NCI-H345 (cell line): ENCODE measurements at places on chromosomes 4 and X.

- no peak for DNase-seq
Observed at GRCh38 chr4:95224402-95224801, 324.4 kb downstream of the UNC5C start.

DNA sequence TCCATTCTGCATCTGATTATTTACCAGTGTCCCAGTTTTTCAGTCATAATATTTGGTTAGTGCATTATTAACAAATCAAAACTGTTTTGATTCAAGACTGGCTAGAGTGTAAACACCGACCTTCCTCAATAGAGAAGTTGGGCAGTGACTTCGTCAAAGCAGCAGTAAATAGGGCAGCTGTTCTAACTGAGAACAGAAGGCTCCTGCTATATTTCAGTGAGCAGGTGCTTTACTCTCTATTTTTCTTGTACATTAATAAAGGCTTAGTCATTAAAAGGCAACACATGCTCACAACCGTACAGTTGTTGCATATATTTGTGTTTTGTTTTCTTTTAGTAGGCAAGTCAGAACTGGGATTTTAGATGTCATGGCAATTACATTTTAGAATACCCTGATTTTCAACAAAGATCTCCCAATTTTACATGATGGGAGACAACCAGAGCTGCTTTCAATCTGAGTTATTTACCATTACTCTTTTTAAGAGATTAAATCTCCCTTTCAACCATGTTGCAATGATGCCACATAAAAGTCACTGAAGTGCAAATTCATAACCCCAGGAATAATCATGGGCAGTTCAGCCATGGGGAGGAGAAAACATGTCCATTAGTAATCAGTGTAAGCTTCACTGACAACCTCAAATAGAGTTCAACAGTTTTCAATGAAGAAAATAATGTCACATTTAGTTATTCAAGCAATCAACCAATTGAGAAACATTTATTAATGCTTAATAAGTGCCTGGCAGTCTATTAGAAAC lies 233.3 kb downstream of the NDST4 start:
- DNase-seq: peak; percentile 17

- DNase-seq: no peak
Observed at GRCh38 chrX:10856797-10857196, 236.4 kb upstream of the MID1 start.

DNA sequence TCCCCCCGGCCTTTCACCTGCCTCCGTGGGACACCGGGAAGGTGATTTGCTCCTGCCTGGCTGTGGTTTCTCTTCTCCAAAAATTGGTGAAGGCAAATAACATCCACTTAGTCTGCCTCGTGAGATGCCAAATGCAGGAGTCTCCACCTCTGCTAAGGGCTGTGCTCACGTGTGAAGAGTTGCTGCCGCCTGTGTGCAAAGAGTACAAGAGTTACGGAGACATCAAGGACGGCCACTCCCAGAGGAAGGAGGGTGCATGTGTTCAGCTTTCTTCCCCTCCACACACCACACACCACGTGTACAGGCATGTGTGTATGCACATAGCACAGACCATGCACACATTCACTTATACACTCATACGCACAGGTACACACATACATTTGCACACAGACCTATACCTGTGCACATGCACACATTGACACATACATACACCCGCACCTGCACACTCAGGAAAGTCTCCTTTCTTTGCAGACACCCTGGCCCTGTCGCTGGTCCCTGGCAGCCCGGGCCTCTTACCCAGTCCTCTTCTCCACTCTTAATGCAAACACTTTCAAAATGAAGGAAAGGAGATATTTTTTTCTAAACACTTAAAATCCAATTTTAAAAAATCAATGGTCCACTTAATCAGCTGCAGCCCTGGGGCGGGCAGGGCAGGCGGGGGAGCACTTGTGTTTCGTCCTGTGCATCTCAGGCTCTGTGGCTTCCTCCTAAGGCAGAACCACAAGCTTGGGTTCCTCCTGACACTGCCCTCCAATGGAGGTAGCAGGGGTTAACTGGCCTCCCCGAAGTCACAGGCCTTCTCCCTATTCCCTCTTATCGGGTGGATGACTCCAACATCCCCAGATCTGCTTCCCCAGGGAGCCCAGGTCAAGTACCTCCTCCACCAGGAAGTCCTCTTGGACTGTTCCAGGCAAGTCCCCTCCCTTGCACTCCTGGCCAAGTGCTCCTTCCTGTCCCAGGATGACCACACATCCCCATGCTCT lies 103.0 kb downstream of the CPZ start:
- no peak for DNase-seq

DNA sequence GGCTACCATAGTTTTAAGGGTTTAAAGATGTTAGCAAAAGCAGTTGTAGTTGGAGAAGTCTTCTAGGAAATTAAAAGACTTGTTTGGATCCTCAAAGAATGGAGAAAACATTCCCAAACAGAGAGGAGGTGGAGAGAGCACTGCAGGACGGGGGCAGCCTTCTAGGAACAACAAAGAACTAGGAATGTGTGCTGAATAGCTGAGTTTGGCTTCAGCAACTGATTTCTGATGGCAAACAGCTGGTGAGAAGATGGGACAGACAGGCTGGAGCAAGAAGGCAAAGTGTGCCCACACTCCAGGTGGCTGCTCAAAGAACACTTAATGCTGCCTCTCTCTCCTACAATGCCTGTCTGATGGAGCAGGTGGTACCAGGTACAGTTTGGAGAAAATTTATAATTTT lies 1331.1 kb downstream of the ADGRL3 start:
- no peak for DNase-seq

DNA sequence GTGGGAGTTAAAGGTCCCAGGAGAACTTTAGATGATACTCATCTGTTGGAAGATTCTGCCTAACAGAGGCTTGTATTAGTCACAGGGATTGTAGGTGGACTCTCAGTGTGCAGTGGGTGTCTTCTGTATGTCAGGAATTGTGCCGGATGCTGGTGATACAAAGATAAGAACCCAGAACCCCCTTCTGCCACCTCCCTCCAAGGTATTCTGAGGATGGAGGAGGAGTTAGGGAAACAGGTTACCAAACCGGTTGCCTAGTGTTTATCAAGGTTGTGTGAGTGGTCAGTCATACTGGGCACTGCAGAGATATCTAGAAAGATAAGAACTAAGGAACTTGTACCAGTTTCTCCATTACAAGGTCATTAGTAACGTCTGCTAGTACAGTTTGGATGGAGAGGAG lies 61.6 kb downstream of the PTTG2 start:
- no peak for DNase-seq

DNA sequence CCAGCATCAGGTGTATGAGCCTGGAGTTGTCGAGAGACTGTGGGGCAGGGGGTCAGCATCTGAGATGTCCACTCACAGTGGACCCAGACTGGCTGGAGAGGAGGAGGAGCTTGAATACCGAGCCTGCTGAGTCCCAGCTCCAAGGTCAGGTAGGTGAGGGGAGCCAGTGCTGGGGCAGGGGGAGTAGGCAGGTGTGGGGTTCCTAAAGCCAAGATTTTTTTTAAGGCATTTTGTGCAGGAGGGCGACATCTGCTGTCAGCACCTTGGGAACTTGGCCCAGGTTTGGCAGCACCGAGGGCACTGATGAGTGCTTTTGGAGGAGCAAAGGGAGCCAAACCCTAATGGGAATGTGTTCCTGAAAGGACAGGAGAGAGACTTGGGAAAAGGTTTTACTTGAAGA lies 64.2 kb upstream of the MSANTD1 start:
- no peak for DNase-seq

DNA sequence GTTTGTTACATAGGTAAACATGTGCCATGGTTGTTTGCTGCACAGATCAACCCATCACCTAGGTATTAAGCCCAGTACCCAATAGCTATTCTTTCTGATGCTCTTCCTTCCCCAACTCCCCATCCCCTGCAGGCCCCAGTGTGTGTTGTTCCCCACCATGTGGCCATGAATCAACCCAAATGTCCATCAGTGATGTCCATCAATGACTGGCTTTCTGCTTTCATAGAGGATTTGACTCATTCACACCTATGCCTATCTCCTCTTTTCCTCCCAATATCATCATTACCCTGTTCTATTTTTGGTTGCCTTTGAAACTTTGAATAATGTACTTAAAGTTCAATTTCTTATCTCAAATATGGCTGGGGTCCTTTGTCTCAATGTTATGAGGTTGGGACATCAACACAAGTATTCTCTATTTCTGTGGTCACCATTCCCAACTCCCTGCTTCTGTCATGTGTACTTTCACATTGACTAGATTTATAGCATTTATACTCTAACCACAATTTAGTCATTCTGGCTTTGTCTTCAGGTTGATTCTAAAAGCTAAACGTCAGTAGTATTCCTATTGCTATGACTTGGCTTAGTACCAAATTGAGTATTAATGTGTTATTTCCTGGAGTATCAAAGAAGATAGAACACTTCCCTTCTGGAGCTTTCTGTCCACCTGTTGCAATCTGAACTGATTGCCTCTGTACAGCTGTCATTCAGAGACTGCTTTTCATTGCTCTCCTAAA lies 107.2 kb downstream of the TAB3 start:
- no peak for DNase-seq

GRCh38 chrX:148530464-148531077 lies 30.2 kb downstream of the AFF2 start:
- no peak for DNase-seq

GRCh38 chrX:137424679-137425078 lies 141.2 kb upstream of the ZIC3 start:
- DNase-seq: no peak

GRCh38 chrX:71195964-71196649 lies 26.9 kb upstream of the GJB1 start:
- no peak for DNase-seq

DNA sequence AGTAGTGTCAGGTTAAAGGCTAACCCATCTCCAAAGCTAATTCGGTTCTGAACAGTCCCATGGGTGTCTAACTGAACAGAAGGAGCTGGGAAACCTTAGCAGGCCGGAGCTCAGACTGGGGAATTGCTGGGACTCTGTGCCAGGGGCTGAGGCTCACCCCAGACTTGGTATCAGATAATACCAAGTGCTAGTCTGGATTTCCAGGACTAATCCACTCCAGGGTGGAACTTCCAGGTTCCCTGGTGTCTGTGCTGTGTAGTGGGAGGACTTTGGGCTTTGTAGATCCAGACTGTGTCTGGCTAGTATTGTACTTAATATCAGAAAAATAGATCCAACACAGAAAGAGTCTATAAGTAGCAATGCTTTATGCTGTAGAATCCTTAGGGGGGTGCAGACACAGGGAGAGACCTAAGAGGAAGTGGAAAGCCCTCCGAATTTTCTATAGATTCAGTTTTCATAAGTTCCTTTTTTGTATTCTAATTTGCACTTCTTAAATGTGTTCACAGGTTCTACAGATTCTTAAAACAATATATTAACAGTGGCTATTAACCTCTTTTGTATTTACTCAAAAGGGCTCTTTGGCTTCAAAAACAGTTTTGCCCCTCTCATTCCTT lies 4.1 kb downstream of the ZNF827 start:
- no peak for DNase-seq

DNA sequence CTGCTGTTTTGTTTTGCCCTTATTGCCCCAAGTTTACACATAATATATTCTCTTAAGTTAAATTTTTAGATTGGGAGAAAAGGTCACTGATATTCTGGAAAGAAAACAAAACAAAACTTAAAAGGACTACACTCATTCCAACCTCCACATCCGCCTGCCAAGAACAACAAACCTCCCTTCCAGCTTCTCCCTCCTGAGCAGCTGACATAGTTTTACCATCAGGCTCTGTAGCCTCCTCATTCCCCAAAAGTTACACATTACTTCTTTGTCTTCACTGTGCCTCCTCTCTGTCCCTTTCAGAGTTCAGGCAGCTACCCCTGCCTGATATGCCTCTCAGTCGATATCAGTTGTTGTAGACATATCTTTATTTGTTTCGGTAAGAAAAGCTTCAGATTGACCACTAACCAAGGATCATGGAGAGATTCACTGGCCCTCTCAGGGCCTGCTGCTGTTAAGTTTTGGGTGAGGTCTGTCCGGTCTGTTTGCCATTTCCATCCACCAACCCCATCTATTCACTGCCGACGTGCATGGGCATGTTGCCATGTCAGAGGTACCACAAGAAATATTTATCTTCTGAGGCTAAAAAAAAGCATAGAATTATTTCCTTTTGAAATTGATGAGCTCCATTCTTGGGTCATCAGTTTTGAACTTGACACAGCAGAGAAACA lies 164.1 kb downstream of the GASK1B start:
- no peak for DNase-seq

DNA sequence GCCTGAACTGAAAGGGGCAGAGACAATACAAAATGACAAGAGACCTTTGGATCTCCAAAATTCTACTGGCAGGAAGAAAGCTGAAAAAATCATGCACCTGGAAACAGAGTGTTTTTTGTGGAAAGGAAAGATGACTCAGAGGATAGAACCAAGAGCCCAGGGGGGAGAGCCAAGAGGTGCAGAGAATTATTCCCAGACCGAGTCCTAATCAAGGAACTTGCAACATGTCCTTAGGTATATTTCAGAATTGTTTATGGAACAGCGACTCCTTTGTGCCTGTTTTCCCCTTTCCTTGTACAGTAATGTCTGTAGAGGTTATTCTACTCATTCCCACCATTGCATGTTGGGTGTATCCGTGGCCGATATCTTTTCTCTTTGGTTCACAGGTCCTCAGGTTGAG lies 71.7 kb downstream of the YIPF6 start:
- no peak for DNase-seq

DNA sequence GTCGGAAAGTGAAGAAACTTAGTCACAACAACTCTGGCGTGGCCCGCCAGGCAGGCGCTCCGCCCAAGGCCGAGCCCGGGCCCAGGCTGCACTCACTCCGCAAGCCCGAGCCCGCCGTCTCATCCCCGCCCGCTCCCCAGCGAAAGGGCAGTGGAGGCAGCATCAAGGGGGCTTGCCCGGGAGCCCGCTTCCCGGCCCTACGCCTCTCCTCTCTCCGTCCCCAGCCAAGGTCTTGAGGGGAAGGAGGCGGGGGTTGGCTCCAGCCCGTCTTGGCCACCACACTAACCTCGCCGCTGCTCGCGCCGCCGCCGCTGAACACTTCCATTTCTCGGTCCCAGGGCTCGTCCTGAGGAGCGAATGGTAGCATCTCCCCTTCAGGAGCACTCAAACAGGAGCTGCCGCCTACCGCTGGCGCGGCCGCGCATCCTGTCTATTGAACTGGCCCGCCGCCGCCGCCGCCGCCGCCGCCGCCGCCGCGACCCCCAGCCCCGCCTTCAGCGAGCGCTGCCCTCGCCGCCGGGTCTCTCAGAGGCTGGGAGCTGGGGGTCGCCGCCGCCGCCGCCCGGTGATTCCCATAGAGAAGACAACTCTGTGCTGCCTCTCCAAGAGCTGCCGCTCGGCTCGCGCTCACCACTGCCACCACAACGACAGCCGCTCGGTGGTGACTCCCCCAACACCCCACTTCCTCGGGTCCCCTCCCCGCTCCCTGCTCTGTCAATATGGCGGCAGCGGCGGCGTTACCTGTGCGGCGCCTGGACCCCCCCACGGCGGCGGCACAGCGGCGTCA lies at the start of gene RPS6KA6:
TSS of gene RPS6KA6 (minus strand) at position 667 of the 787 bp plus-strand sequence. CDS start at position 367, 300 bp downstream.
- peak; percentile 12 for DNase-seq

GRCh38 chr4:87011340-87012034 lies 76.7 kb downstream of the AFF1 start:
- peak; percentile 1 for DNase-seq

GRCh38 chr4:173990126-173990868 lies 293.2 kb downstream of the FBXO8 start:
- DNase-seq: no peak

- no peak for DNase-seq
Observed at GRCh38 chrX:105109936-105110335, 110.6 kb downstream of the TEX13A start.

- DNase-seq: no peak
Observed at GRCh38 chr4:143721317-143721716, 20.8 kb upstream of the FREM3 start.
